ENCODE measurements at places on chromosomes 1 and 21.

- DNase-seq = no peak
Measured at GRCh38 chr1:202568826-202569225, 141.4 kb downstream of the SYT2 start.

DNA sequence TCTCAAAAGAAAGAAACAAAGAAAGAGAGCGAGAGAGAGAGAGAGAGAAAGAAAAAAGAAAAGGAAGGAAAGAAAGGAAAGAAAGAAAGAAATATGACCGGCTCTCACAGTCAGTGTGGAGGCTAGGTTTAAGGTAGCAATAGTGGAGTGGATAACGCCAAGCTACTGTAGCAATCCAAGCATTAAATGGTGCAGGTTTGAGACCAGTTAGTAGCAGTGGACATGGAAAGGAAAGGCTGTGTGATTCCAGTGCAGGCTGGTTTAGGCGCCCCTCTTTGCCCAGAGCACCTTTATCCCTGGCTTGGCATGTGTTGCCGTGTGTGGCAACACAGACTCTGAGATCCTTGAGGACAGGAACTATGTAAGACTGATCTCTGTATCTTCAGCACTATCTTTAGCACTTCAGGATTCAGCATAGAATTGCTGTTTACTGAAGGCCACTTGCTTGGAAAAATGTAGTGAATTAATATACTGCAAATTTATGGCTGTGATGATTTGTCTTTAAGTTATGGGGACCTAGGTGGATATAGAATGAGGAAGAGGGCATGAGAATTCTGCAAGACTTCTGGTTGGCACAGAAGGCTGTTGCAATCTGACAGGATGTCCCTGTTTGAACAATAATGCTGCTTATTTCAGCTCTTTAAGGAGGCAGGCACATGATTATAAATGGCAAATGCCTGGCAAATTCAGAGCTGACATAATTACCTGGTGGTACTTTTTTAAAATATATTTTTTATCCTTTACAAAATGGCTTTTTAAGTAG lies 10.8 kb upstream of the OSBPL9 start:
- DNase-seq = no peak

DNA sequence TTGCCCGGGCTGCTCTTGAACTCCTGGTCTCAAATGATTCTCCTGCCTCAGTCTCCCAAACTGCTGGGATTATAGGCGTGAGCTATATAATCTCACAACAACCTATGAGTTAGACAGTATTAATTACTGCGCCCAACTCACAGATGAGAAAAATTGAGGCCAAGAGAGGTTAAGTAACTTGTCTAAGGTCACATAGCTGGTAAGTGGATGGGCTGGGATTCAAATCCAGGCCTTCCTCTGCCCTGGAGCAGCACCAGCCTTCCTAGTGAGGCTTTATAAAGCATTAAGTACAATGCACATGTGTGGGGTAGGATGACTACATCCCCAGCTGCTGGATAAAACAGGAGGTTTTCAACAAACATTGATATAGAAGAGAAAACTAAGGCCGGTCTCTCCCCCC lies 15.1 kb downstream of the E2F2 start:
- DNase-seq = no peak

GRCh38 chr1:63408331-63408730 lies 40.9 kb downstream of the ALG6 start:
- no peak for DNase-seq

Data from tibial artery (tissue), 4 donors.